ENCODE measurements at places on chromosomes 13 and 19. TPM values are rescaled to one million over a fixed set of nuclear protein-coding genes. Genes with fewer than 3 reads are reported as not detected.

Gene FCER2
- total RNA-seq = 0.11 TPM

Gene IGSF23
- not detected for total RNA-seq

Gene RASIP1
- total RNA-seq = 0.33 TPM

Gene ZNF443
- 12.5 TPM for total RNA-seq

Gene APOC1
- total RNA-seq = 3.7 TPM

Gene TMEM205
- 94.0 TPM for total RNA-seq

Gene KPNA3
- total RNA-seq = 38.0 TPM

Gene KIR2DL1
- not detected for total RNA-seq

Gene CILP2
- total RNA-seq = 0.37 TPM

Gene SLITRK6
- total RNA-seq = 1.9 TPM

Gene NTN5
- 0.16 TPM for total RNA-seq

Gene CYP4F11
- 0.38 TPM for total RNA-seq

Gene CBY2
- total RNA-seq = not detected

Gene GSX1
- total RNA-seq = 0.15 TPM

Gene ZNF154
- total RNA-seq = 1.3 TPM

Gene PGLYRP2
- not detected for total RNA-seq

Gene CD177
- 1.7 TPM for total RNA-seq

Gene GEMIN7
- 32.7 TPM for total RNA-seq

Gene ZNF101
- 9.3 TPM for total RNA-seq

Gene MAP2K2
- total RNA-seq = 93.9 TPM

Gene SOX1
- 5.4 TPM for total RNA-seq

Gene ZNF738
- total RNA-seq = 15.6 TPM

Gene FAM124A
- 5.0 TPM for total RNA-seq

Gene FUT1
- total RNA-seq = 0.22 TPM

Gene URAD
- total RNA-seq = not detected

Gene UBE2L5
- total RNA-seq = 0.86 TPM

Gene C19orf38
- 2.6 TPM for total RNA-seq

Gene SLC7A9
- total RNA-seq = 0.46 TPM

Data from motor neuron (in vitro differentiated cells).